NCI-H1048 (cell line): ENCODE measurements at places on chromosomes 3 and 15.

- DNase-seq: no peak
These were observed 21.2 kb downstream of the CADM2 start for GRCh38 chr3:84980011-84980410.

DNA sequence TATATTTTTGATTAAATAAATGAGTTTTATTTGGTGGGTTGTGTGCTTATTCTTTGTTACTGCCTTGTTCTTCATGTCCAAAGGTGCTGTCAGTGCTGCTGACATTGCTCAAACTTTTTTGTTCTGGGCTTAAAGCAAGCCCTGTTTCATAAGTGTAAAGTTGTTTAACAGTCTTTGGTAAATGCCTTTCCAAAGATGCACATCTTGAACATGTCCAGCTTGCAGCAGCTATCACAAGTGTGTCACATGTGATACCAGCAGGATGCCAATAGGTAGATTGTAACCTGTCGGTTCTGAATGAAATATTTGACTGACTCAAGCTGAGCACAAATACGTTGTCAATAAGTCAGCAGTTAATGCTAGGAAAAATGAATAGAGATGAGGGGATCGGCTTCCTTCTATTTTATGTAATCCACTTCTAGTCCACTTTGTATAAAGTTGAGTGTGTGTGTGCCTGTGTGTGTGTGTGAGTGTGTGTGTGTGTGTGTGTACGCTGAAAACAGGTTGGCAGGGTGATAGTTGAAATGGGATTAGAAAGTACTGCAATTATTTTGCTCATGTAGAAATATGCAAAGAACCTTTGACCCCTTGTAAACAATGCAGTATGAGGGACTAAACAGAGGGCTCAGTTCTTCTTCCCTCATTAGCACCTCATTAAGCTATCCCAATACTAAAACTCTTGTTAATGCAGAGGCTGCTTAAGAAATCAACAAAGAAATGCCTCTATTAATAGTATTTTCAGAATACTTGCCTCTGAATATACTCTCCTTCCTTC is 986.5 kb downstream of the TUSC7 start:
- DNase-seq: no peak

- no peak for DNase-seq
These were observed 103.6 kb downstream of the ECT2 start for GRCh38 chr3:172853921-172854666.

GRCh38 chr3:168021737-168022450 is 73.8 kb downstream of the GOLIM4 start:
- DNase-seq: no peak

DNA sequence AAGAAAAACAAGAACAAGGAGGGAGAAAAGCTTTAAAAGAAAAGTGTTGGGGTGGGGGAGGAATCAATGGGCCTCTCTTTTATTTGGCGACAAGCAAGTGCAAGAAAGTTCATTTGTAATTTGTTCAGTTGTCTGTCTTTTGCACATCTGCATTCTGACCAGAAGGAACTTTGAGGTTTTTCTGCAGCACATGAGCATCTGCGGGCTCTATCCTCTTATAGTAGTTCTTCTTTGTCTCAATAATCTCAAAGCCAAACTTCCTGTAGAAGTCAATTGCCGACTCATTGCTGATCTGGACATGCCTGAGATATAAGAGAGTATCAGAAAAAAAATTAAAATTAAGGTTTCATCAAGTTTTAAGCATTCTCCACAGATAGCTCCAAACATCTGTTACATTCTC is 24.4 kb downstream of the NAA50 start:
- DNase-seq: no peak

DNA sequence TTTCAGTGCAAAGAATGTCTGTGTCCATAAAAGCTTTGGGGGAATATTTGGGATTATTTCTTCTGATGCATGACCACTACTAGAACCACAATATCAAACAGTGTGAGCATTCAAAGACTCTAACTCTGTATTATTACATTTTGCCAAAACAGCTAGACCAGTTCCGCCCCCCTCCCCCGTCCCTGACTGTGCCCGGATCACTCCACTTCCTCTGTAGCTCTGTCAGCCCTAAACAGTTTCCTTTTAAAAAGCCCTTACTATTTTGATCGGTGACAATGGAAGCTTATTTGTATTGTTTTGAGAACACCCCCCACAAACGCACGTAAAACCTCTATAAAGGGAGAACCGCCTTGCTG is 36.6 kb upstream of the EPHB3 start:
- no peak for DNase-seq

GRCh38 chr3:122395582-122395981 is 11.6 kb downstream of the FAM162A start:
- DNase-seq: no peak

DNA sequence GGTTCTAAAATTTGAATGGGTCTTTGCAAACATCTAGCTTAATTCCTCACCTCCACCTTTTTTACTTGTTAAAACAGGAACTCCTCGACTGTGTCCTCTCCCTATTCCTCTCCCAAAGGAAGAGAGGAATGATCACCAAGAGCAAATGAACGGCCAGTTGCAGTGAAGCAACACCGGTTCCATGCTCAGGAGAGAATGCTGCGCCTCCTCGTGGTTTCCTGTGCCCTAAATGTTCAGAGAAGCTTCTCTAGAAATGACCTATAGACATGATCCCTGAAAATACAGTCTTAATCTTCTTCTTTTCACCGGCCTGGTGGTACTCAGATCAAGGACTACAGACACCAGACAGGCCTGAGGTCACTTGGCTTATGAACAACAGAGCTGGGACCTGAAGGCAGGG is 65.1 kb upstream of the GUCA1C start:
- no peak for DNase-seq

DNA sequence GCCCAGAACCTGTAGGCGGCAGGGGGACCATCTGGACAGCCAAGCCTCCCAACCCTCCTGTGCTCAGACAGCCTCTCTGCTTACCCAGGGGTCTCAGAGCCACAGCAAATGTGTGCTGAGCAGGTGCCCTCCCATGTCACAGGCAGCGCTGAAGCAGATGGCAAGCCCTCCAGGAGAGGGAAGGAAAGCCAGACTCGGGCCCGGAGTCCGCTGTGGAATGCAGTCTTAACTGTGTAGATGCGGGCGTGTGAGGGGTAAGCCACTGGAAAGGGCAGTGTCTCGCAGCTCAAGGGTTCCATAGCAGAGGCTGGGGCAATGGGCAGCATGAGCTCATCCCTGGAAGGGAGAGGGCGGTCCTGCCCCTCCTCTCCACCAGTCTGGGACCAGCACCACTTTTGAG is 45.6 kb downstream of the UMPS start:
- DNase-seq: no peak

DNA sequence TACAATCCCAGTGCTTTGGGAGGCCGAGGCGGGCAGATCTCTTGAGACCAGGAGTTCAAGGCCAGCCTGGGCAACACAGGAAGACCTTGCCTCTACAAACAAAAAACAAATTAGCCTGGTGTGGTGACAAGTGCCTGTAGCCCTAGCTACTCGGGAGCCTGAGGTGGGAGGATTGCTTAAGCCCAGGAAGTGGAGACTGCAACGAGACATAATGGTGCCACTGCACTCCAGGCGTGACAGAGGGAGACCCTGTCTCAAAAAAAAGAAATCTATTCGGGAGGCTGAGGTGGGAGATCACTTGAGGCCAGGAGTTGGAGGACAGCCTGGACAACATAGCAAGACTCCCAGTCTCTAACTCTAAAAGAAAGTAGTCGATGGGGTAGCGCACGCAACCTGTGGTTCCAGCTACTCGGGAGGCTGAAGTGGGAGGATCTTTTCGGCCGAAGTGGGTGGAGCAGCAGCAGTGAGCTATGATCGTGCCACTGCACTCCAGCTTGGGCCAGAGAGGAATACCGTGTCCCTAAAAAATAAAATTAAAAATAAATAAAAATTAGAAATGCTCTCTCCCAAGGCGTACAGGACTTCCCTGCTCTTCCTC is 775 bp downstream of the C3orf33 start:
- DNase-seq: no peak

GRCh38 chr15:80744826-80745225 is 34.3 kb upstream of the CEMIP start:
- no peak for DNase-seq

GRCh38 chr15:66901336-66902100 is 163.9 kb upstream of the SMAD3 start:
- DNase-seq: no peak

GRCh38 chr15:43190178-43190577 is 5.0 kb downstream of the CCNDBP1 start:
- DNase-seq: no peak

GRCh38 chr3:157672061-157672460 is 168.8 kb upstream of the VEPH1 start:
- DNase-seq: no peak

DNA sequence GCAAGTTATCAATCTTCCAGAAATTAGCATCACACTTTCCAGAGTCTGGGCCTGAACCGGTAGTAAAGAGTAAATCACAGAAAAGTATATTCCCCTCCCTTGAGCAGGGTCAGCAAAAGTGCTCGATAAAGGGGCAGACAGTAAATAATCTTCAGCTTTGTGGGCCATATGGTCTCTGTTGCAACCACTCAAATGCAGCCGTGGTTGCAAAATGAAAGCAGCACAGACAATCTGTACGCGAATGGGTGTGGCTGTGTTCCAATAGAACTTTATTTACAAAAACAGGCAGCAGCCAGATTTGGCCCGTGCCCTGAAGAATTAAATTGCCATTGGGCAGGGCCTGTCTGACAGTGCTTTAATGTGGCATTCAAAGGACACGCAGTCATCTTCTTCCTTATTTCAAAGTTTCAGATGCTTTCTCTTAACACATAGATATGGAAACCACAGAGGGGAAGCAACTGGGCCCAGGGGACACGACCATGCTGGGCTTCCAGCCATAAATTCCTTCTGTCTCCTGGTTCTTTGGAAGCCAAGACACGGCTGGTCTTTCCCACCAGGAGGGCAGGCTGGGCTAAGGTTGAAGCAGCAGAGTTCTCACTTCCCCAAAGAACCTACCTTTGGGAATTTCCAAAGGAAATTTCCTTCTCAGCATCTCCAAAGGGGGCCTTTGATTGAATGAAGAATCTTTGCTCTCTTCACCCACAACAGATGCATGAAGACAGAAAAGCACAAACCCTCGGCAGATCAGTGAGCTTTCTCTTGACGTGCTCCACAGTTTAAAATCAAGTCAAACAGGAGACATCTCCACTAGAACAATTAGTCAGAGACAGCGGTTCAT is 489.8 kb upstream of the PROK2 start:
- no peak for DNase-seq

DNA sequence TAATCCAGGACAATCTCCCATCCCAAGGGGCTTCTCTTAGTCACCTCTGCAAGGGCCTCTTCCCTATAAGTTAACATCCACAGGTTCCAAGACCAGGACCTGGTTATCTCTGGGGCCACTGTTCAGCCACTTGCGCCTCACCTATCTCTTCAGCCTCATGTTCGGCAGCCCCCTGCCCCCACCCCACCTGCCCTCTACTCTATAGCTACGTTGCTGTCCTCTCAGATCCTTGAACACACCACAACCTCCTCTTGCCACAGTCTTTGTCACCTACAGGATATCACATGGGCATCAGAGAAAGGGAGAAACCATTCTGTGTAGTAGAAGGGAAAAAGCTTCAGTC is 33.9 kb downstream of the SLC41A3 start:
- DNase-seq: no peak

GRCh38 chr15:42137461-42138261 is 18.8 kb downstream of the PLA2G4F start:
- no peak for DNase-seq

- DNase-seq: no peak
These were observed 73.1 kb downstream of the OXSM start for GRCh38 chr3:25863011-25863415.

- DNase-seq: no peak
These were observed 26.5 kb downstream of the CCDC33 start for GRCh38 chr15:74262625-74263024.

- DNase-seq: no peak
These were observed 5.6 kb downstream of the RBP1 start for GRCh38 chr3:139533781-139534454.

DNA sequence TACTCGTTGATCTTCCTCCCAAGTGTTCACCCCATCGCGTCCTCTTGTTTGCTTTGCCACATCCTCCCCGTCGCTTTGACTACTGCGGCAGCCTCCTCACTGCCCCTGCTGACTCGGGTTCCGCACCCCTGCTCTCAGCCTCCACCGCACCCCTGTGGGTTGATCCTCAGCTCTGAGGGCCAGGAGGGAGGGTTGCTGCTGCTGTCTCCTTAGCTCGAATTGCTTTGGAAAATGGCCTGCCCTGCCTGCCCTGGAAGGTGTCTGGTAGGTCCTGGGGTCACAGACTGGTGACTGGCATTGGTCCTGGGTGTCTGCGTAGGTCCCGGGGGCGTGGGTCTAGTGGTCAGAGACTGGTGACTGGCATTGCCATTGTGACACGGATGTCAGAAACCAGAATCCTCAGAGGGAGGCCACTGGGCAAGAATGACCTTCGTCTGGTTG is 9.4 kb downstream of the MUC4 start:
- no peak for DNase-seq

DNA sequence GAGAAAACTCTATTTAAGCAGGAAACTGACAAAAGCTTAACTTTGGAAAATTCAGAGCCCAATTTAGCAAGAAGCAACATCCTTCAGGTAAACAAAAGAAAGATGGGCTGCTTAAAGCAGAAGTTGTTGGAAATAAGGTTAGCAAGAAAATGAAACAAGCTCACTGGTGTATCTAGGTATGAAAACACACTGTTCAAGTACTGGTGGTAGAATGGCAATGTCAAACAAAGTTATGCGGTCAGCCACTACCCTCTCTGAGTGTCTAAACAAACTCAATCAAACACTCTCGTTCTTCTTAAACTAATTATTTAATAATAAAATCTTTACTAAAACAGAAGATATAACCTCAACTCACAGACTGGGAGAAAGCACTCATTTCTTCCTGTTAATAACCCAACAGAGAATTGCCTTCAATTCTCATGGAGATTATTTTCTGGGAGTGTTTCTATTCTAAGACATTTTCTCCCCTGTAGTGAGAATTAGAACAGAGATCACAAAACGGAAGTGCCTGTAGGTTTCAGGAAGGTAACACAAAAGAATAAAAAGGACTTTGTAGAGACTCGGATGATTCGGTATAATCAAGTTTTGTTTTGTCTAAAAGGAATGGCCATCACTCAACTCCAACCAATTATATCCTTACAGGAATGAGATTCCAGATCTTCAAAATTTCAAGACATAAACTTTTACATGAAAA is 28.9 kb downstream of the PRICKLE2 start:
- no peak for DNase-seq

GRCh38 chr3:194325424-194326153 is 25.5 kb downstream of the CPN2 start:
- DNase-seq: no peak

DNA sequence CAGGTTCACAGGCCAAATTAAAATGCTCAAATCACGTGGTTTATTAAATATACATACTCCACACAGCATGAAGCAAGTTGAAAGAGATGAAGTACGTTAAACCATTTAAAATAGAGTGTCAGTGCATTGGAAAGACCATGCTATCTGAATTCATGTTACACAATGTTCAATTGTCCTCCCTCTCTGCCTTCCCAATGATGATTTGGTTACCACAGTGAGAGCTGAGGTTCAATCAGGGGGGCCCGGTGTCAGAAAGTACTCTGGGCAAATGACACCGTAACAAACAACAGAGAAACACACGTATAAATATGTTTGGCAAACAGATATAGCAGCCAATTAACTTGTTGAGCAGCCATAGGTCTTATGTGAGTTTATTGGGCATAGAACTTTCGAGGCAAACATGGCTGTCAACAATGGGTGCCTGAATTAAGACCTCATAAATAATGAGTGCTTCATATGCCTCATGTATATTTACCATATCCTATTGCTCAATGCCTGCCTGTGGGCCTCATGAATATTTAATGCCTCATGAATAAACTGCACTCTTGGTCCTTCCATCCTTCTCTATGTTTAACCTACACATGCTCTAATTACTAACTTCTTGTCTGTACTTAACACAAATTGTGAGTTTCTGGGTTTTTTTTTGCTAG is 641.5 kb downstream of the PLOD2 start:
- DNase-seq: no peak
